ENCODE measurements at places on chromosomes 16 and 17.

GRCh38 chr16:71895679-71896365 is 491 bp downstream of the IST1 start:
- DNase-seq = peak; percentile 22

GRCh38 chr17:2455956-2456355 is 55.1 kb upstream of the MNT start:
- DNase-seq = no peak

- DNase-seq = no peak
These were observed 1.2 kb downstream of the OR1F1 start for GRCh38 chr16:3188925-3189825.

- no peak for DNase-seq
These were observed 1.1 kb downstream of the SLFN13 start for GRCh38 chr17:35447499-35447898.

DNA sequence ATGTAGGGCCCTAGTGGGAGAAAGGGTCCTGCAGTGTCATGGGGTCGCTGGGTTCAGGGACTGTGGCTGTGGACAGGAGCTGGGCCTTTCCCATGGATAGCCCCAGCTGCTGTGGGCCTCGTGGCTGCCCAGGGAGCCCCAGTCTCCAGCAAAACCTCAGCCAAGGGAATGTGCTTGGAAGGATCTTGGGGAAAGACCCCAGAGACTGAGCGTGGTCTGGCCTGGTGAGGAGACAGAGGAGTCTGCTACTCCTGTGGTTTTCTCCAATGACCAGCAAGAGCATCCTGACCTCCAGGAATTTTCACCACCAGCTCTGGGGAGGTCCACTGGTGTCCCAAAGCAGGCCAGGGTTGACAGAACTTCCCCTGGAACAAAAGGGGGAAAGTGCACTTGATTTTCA is 42.3 kb downstream of the RNF112 start:
- no peak for DNase-seq

- DNase-seq = no peak
These were observed 1.8 kb downstream of the COG1 start for GRCh38 chr17:73194514-73195222.

- no peak for DNase-seq
These were observed 12.0 kb upstream of the CEP20 start for GRCh38 chr16:15900357-15900756.

DNA sequence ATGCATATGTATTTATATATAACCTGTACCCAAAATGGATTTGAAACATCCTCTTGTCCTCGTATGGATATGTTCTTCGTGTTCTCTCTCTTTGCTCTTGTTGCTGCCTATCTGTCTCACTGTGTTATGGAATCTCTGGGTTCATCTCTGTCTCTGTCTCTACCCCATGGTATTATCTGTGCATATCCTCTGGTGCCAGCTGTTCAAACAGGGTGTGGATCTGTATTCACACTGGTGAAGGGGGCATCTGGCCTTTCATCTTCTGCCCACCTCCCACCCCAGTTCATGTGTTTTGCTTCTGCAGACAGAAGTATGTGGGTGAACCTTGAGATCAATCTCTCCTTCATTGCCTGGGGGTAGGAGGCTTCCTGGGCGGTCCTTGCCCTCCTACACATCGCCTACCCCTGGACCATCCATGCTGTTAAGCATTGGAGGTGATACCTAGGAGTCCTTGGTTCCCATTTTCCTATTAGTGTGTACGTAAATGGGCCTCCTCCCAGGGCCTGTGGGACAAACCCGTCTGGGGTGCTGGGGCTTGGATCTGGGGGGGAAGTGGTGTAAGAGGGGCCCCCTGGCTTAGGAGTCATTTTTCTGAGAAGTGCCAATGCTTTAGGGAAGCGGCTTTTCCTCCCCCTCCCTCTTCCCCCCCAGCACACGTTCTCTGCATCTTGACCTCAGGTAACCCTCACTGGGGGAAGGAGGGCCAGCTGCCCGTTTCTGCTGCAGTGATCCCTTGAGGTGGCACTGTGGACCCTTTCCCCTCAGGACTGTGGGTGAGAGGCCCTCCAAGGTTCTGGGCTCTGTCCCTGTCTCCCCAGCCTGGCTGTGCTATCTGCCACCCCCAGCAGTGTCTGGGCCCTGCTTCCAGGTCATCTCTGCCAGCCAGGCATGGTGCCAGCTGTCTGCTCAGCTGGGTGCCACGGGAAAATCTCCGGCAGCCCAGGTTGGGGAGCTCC is 21.1 kb downstream of the RARA start:
- DNase-seq = no peak

- DNase-seq = no peak
These were observed 46.6 kb upstream of the AKAP1 start for GRCh38 chr17:57038486-57038885.

GRCh38 chr17:81346908-81347349 is 48.3 kb upstream of the BAHCC1 start:
- DNase-seq = no peak

DNA sequence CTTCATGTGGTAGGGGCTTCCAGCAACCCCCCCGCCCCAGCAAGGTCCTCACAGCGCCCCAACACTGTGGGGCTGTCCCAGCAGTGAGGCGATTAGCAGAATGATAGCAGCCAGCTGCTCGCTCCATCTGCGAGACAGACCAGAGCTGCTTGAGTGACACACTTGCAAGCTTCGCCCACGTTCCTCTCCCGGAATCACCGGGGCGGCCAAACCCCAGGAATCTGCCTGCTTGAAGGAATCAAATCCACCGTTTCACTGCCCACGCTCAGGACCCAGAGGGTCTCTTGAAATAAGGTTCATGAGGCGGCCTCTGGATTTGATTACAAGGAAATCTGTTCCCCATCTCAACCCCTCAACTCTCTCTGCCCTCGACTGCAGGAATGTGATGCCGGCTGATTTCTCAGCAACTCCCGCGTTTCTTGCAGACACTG is 356.0 kb downstream of the C16orf95 start:
- no peak for DNase-seq

GRCh38 chr17:49459401-49459984 is 35.6 kb upstream of the NGFR start:
- DNase-seq = no peak

GRCh38 chr17:12222392-12222791 is 201.7 kb downstream of the MAP2K4 start:
- DNase-seq = no peak

GRCh38 chr17:28497931-28498330 is 8.2 kb upstream of the FOXN1 start:
- no peak for DNase-seq

DNA sequence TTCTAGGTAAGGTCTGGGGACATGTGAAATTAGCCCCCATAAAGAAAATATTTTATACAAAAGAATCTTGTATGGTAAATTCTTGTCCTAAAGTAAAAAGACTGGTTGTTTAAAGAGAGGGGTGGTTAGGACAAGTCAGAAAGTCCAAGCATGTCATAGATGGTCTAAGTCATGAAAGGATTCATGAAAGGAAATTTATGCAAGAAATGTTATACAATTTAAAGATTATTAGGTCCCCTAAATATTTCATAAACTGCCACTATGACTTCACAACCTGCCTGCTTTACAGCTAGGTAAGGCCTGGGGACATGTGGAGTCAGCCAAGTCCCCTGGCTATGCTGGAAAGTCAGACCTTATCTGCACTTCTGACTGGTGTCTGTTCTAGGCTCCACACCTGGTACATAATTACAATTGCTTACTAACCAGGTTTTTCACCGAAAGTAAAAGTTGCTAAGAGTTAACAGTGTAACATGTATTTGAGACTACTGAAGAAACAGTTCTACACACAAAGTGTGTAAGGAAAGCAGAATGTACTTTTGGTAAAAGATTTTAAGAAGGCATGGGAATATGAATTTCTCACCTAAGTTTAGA is 17.0 kb downstream of the N4BP1 start:
- no peak for DNase-seq

DNA sequence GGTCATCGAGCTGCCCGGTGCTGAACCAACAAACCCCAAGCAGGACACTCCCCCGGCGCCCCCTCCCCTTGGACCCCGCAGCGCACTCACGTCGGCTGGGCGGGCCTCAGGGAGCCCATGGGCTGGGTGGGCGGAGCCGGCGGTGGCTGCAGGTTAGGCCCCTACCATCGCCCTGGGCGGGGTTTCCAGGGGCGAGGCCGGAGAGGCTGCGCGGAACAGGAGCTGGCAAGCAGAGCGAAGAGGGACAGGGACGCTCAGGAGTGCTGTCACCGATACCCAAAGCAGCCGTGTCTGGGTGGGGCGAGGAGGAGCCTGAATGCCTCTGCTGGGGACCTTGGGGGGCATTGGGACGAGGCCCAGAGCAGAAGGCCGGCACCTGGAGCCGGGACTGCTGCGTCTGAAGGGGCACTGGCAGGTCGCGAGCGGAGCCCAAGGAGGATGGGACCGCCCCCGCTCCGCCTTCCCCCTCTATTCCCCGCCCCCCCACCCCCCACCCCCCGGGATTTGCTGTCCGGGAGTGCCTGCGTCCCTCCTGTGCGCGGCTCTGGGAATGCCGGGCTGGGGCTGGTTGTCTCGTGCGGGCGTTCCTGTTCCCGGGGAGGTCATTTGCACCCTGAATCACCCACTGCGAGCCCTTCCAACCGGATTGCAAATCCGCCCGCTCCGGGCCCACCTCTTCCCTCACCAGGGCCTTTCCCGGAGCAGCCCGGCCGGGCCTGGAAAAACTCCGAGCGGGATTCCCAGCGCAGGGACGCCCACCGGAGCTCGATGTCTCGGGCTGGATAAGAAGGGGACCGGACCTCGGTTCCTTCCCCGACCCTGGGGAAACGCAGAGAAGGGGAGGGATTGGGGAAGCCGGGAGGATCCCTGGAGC is 902 bp downstream of the ARHGAP27 start:
- peak; percentile 63 for DNase-seq

DNA sequence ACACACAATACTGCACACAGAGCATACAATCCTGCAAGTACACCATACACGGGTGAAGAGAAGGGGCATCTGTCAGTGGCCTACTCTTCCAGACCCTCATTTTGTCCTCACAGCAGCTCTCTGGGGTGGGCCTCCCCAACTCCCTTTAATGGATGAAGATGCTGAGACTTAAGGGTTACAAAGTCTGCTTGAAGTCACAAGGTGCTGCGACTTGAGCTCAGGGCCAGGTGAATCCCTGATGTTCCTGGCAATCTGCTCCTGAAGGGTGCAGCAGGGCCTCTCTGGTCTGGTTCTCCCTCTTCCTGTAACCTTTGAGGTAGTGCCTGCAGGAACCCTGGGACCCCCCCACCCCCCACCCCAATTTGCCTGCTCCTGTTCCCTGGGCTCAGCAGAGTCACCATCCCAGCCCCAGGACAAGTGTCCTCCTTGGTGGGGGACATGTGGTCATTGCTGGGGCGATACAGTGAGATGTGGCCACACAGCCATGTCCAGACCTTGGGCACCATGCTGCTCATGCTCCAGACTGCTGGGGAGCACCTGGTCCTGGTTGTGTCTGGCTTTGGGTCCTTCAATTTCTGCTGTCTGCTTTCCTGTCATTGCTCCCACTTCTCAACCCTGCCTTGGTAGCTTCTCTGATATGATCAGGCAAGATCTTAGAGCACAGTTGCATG is 107.5 kb downstream of the METRNL start:
- no peak for DNase-seq

GRCh38 chr17:12637015-12637414 is 28.7 kb upstream of the MYOCD start:
- no peak for DNase-seq

- peak; percentile 1 for DNase-seq
These were observed 111.7 kb downstream of the MAP2K6 start for GRCh38 chr17:69525920-69526841.

- no peak for DNase-seq
These were observed 11.7 kb upstream of the SPATA32 start for GRCh38 chr17:45273551-45273957.

DNA sequence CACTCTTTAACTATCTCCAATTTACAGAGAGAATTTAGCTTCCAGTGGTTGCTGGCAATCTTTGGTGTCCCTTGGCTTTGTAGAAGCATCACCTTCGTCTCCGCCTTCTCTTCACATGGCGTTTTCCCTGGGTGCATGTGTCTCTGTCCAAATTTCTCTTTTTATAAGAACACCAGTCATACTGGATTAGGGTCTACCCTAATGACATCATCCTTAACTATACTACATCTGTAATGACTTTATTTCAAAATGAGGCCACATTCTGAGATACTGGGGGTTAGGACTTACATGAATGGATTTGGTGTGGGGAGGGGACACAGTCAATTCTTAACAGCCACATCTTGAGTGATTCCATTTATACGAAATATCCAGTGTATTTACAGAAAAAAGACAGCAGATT is 22.2 kb downstream of the CACNG4 start:
- DNase-seq = no peak

DNA sequence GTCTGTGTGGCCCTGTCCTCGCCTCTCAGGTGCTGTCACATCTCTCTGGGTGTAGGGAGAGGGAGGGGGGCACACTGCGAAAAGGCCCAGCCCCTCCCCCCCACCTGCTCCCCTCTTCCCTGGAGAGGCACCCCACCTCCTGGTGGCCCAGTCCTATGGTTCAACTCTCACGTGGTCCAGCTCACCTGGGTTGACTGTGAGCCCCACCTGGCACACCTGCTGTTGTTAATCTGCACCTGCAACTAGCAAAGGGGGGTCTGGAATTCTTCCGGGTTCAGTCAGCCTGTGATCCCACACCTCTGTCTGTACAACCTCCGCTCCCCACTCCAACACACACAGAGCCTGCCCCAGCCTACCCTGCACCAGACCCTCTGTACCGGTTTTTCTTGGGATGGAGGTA is 2.0 kb upstream of the SYNGR2 start:
- DNase-seq = no peak

DNA sequence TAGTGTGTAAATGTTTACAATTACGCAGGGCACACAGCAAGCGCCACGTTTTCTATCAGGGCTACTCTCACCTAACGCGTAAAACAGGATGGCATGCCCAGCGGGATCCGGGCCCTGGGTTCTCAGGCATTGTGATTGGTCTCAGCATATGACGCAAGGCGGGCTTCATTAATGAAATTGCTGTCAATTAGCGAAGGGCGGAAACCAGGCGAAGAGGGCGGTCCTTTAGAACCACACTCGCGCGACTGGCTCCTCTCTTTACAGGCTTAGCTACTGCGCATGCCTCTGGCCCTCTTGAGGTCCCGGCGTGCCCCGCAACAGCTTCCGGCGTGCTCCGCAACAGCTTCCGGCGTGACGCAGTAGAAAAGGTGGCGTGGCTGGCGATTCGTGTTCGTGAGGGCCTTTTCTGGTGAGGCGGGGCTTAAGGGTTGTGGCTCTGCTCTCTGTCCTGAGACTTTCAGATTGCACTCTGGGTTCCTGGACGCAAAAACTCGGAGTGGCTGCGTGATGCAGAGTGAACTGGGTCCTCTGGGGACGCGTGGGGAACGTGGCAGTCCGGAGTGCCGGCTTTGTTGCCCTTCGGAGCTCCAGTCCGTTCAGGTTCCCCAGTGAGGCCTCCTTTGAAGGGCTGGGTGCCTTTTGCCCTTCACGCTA is 9.2 kb downstream of the OR2C1 start:
- peak; percentile 86 for DNase-seq

- no peak for DNase-seq
These were observed 69.6 kb downstream of the SEC14L1 start for GRCh38 chr17:77210331-77210730.

- DNase-seq = no peak
These were observed 13.1 kb downstream of the CCR7 start for GRCh38 chr17:40551879-40552768.

DNA sequence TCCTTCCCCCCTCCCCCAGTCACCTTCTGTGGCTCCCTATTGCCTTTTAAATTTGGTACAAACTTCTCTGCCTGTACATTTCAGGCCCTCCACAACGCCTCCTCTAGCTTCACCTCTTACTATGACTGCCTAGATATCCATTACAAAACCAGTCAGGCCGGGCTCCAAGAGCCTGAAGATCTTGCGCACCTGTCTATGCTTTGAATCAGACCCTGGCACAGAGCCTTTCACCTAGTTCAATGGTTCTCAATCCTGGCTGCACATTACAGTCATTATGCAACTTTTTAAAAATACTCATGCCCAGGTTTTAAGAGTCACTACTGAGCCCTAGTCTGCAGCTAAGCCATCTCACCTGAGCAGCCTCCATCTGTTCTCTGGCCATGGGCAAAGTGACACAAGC is 1.6 kb upstream of the GAS7 start:
- DNase-seq = no peak
